ENCODE measurements at places on chromosomes 6 and 20.

- DNase-seq = peak; percentile 27
Measured at GRCh38 chr6:83590416-83590815, 78.1 kb downstream of the PRSS35 start.

GRCh38 chr20:59359906-59360725 is 59.7 kb downstream of the EDN3 start:
- no peak for DNase-seq

- DNase-seq = peak; percentile 28
Measured at GRCh38 chr6:16184129-16184528, 54.3 kb upstream of the GMPR start.

GRCh38 chr6:111171577-111172400 is 84.5 kb downstream of the SLC16A10 start:
- DNase-seq = no peak

- no peak for DNase-seq
Measured at GRCh38 chr6:85010865-85011264, 246.5 kb upstream of the TBX18 start.

GRCh38 chr6:79672631-79673111 is 41.5 kb downstream of the SH3BGRL2 start:
- DNase-seq = peak; percentile 16

GRCh38 chr6:31901415-31901952 is 402 bp downstream of the ZBTB12 start:
- DNase-seq = peak; percentile 45

DNA sequence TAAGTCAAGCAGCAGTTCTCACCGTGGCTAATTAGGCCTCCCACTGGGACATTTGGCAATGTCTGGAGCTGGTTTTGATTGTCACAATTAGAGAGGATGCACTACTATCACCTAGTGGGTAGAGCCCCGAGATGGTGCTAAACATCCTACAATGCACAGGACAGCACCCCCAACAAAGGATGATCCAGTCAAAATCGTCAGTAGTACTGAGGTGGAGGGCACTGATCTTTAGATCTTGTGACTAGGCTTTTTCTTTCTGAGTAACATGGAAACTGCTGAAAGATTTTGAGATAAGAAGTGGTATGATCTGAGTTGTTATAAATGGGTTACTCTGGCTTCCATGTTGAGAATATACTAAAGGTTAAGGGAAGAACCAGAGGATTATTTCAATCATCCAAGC is 12.0 kb downstream of the UBD start:
- DNase-seq = no peak

DNA sequence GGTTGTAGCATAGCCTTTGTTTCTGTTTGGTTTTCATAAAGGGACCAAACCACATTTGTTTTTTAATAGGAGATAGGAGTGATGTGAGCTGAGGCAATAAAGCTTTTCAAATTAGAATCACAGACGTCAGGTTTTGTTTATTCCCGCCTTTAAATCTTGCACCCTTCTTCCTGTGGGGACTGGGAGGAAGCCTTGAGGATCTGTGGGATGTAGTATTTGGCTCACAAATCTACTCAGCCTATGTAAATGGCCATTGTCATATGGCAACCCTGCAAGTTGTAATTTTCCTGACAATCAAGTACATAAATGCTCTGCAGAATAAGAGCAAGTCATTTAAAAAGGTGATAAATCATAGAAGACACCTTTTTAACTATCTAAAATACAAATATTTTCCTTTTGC is 110.4 kb downstream of the ADGRG6 start:
- DNase-seq = no peak

DNA sequence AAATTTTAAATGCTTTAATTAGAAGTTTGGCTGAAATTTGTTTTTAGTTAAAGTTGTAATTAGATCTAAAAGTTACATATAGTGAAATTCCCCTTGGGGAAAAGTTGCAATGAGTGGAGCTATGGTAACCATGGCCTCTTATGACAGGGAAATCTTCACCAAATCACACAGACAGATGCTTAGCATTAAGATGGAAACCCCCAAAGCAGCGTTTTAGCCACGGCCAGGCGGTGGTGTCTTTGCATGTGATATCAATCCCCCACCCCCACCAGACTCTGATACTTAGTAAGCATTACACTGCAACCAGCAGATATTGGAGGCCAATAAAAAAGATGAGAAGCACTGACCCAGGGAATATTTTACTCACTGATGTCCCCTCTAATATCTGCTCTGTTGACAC is 75.7 kb downstream of the REPS1 start:
- DNase-seq = no peak

DNA sequence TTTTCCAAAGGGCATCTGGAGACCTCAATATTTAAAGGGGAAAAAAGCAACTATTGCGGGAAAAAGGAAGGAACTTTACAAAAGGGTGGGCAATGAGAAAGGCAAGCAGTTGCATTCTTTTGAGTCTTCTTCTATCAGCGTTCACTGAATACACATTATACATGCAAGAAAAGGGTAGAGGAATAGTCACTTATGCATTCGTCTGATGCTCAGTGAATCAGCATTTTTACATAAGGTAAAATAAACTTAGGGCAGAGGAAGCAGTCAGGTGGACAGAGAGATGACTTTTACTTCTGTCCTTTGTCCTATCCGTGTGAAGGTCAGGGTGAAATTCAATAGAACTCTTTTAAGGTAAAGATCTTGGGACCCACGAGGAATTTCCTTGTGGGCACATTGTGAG is 49.3 kb downstream of the PRND start:
- DNase-seq = no peak

GRCh38 chr6:36318690-36319435 is 17.8 kb downstream of the BNIP5 start:
- DNase-seq = no peak

DNA sequence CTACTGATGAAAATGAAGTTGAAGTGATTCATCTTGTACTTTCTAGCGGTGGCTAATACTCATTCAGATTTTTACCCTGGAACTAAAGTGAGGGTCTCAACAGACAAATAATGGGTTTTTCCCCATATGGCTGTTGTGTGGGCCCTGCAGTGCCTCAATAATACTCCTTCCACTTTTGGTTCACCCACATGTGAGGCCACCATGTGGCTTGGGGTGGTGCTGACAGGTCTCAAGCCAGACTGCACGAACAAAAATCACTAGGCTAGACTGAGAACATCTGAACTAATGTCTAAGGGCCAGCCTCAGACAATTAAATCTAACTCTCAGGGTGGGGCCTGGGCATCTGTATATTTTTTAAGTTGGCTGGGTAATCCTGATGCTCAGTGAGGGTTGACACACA is 7.9 kb upstream of the COL12A1 start:
- DNase-seq = no peak

DNA sequence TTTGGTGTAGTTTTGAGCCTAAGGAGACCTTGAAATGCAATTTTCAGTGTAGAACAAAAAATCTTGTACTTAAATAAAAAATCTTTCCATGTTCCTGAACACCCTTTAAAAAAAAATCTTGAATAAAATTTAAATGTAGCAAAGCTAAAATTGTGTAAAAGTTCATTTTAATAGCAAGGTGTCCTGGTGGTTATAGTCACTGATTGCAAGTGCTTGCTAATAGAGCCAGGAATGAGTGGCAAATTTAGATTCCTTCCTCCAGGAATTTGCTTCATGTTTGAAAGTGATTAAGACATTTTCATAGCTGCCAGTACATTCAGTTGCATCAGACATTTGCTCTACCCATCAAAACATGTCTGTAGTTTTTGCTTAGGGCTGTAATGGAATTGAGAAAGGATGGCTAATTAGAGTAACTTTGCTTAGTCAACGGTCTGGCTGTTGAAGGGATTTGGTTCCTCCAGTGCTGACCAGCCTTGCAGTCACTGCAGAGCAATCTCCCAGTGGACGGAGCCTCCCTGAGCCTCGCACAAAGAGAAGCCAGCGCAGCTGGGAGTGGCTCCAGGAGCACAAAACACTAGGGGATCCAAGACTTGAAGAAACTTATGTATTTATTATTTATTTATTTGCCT is 36.5 kb downstream of the AKAP12 start:
- peak; percentile 95 for DNase-seq

DNA sequence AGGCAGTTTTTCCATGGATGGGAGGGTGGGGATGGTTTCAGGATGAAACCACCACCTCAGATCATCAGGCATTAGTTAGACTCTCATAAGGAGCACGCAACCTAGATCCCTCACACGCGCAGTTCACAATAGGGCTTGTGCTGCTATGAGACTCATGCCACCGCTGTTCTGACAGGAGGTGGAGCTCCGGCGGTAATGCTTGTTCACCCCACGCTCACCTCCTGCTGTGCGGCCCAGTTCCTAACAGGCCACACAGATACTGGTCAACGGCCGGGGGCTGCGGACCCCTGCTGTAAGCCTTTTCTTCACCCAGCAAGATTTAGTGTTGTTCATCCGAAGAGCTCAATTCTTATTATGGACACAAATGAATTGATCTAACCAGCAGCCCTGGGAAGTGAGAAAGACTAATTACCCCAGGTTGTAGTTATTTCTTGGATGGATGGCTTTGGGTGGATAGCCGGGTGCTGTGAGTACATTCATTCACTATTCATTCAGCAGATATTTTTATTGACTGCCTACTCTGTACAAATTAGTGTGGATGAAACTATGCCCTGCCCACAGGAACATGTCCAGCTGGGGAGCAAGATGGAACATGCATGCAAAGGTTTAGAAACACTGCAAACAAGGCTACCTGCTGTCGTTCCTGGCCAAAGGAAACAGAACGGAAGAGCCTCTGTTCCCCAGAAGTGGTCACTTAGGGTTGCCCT is 57.2 kb downstream of the RIOK1 start:
- no peak for DNase-seq

- DNase-seq = no peak
Measured at GRCh38 chr6:104750449-104750848, 109.3 kb downstream of the HACE1 start.

- DNase-seq = no peak
Measured at GRCh38 chr20:24481173-24481572, 11.7 kb downstream of the SYNDIG1 start.

GRCh38 chr6:139569566-139569965 is 195.1 kb upstream of the CITED2 start:
- DNase-seq = no peak

- no peak for DNase-seq
Measured at GRCh38 chr6:156917213-156917612, 140.0 kb downstream of the ARID1B start.

DNA sequence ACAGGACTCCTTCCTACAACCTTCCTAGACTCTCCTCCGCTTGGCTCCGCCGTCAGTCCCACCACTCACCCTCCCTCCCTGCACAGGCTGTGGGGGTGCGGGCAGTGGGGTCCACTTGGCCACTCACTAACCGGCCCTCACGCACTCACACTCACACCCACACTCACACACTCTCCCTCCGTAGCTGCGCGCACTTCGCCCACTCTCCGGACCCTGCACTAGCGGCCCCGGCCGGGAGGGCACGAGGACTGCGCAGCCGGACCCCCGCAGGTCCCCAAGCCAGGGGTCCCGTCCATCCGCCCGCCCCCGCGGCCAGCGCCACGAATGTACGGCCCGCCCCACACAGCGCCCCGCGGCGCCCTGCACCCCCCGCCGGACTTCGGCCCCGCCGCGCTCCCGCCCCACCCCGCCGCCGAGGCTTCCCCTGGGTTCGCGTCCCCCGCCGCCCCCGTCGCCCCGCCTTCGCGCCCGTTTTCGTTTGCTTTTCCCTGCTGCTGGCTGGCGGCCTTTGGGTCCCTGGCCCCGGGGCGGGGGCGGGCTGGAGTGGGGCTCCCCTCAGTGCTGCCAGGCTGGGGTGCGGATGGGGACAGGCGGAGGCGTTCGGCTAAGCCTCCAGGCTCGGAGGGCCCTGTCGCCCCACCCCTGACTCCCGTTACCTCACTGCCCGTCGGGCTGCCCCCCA is 23.0 kb upstream of the SLC22A7 start:
- no peak for DNase-seq

GRCh38 chr20:49415005-49415667 is 67.3 kb downstream of the KCNB1 start:
- DNase-seq = no peak

GRCh38 chr20:9250511-9250910 is 181.6 kb downstream of the PLCB4 start:
- no peak for DNase-seq

DNA sequence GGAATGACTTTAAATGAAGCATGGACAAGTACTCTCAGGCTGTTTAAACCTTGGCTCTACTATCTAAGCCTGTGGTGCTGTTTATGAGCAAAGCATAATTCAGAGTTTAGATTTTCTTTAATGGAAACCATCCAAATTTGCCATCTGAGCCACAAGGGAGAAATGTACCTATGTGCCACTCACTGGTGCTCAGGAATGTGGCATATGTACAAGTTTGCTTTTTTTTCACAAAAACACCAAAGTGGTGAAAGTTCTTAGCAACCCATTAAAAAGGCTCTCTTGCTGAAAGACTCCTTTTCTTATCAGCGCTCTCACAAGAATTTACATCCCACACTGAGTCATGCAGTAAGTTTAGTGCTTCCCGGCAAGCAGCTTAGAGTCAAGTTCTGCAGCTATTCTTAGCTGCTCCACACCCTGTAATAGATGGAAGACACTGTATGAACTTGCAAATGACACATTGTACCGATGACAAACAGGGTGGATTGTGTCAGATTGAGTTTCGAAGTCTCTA is 57.3 kb upstream of the MLIP start:
- peak; percentile 88 for DNase-seq

DNA sequence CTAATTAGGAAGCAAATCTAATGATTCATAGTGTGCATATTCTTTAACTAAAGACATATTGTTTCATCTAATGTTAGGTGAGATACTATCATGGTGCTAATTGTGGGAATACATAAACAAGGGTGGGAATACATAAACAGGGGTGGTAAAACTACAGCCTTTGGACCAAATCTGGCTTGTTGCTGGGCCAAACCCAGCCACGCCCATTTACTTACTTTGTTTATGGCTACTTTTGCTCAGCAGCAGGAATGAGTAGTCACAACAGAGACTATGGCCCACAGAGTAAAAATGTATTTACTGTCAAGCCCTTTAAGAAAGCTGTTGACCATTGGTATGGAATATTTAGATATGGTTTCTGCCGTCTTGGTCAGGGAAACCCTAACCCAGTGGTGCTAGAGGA is 31.7 kb downstream of the FAM135A start:
- DNase-seq = no peak

DNA sequence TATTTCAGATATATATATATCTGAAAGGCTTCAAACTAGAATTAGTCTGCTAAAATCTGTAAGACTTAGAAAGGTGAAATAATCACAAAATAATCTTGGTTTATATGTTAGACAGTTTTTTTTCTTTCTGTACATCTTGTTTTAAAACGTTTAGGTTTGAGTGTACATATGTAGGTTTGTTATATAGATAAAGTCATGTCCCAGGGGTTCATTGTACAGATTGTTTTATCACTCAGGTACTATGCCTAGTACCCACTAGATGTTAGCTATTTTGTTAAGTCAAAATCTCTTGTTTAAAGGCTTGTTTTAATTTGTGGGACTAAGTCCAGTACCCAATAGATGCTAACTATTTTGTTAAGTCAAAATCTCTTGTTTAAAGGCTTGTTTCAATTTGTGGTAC is 1339.0 kb upstream of the CITED2 start:
- no peak for DNase-seq

- DNase-seq = peak; percentile 55
Measured at GRCh38 chr6:113623129-113623528, 234.0 kb upstream of the MARCKS start.

- peak; percentile 65 for DNase-seq
Measured at GRCh38 chr20:24649787-24650490, 180.5 kb downstream of the SYNDIG1 start.

Measured in AG10803 (cell line).